ENCODE measurements at places on chromosomes 12 and 14.
A peak's percentile ranks its signal among the peaks of the same experiment; 100 is the strongest.

DNA sequence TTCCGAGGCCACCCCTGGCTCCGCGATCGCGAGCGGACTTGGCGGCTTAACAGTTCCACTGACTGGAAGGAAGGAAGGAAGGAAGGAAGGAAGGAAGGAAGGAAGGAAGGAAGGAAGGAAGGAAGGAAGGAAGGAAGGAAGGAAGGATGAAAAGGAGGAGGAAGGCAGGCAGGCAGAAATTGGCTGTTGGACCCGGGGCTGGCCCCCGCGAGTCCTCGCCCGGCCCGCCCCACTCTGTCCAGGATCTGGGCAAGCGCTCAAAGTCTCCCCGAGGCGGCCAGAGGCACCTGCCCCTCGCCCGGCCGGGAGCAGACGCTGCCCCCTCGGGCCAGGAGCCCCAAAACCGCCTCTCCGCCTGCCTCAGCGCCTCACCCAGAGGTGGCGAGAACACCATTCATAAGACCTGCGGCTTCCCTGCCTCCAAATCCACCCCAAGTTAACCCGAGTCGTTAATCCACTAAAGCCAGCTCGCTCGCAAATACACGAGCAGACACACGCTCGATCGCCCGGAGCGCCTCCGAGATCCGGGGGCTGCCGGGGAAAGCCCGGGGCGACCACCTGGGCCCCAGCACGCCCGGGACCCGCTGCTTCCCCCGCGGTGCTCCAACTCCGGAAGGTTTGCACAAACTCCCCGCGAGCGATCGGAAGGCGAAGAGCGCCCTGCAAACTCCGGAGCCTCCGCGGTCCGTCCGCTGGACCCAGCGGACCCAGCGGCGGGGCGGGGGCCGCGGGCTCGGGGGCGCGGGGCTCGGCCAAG is 844 bp downstream of the DPF3 start:
- peak; percentile 29 for DNase-seq

DNA sequence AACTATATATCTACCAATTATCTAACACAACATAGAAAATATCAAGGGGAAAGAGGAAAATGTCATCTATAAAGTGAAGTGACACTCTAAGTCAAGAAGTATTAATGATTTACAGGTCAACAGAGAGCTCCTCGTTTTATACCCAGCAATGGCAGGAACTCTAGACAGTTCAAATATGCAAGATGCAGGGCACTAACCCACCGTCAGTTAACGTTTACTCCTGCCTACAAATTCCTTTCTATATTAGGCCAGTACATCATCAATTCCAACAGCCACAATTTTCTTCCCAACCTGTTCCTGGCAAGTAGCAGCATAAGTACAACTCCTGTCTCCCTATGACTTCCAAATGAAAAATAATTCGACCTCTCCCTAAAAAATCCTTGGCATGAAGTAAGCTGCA is 9.0 kb upstream of the KANSL2 start:
- no peak for DNase-seq

GRCh38 chr12:130632642-130633041 is 83.5 kb downstream of the RIMBP2 start:
- no peak for DNase-seq

DNA sequence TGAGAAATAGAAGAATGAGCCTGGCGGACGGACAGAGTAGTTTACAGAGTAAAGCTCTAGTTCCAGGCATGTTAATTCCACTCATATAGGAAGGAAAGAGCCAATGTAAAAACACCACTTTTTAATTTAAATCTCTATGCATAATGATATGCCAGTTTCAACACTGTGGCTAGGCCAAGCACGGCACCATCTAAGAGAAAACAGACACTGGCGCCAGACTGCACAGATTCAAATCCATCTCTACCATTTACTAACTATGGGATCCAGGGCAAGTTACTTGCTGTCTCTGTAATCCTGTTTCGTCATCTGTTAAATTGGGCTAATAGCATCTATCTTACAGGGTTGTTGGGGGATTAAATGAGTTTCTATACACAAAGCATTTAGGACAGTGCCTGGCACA is 27.5 kb downstream of the RMST start:
- no peak for DNase-seq

GRCh38 chr14:21298358-21298757 is 18.5 kb downstream of the RPGRIP1 start:
- DNase-seq, result no peak

DNA sequence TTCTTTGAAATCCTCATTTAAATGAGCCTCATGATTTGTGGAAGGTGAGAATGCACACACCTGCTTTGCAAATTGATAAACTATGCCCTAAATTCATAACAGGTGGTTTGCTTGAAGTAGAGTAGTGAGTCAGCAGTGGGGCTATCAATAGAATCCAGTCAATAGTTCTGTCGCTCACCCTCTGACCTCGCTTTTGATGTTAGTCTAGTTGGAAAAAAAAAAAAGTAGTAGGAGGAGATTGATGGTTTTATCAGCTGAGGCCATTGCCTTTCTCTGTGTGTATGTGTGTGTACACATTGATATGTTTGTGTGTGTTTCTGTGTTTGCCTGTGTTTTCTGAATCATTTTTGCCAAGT is 267.3 kb downstream of the SNAPC1 start:
- DNase-seq, result no peak

DNA sequence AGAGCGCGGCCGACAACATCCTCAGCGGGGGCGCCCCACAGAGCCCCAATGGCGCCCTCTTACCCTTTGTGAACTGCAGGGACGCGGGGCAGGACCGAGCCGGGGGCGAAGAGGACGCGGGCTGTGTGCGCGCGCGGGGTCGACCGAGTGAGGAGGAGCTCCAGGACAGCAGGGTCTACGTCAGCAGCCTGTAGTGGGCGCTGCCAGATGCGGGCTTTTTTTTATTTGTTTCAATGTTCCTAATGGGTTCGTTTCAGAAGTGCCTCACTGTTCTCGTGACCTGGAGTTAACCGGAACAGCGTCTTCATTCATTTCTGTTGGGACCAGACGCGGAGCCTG is 103.8 kb upstream of the FKBP4 start:
- DNase-seq, result no peak

DNA sequence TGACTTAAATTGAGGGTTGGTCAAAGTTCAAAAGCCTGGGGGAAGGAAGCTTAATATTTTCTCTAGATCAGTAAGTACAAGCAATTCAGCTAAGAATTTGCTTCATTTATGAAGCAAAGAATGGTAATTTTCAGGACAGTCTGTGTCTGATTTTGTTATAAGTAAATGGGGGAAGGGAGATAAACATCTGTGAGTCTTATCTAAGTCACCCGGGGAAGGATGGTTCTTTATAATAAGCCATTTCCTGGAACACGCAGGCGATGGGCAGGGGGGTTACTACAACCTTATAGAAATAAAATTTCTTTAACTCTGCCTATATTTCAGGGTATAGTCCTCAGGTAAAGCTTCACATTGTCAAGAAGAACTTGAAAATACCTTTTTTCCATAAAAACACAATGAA is 42.9 kb downstream of the HELB start:
- DNase-seq, result no peak

DNA sequence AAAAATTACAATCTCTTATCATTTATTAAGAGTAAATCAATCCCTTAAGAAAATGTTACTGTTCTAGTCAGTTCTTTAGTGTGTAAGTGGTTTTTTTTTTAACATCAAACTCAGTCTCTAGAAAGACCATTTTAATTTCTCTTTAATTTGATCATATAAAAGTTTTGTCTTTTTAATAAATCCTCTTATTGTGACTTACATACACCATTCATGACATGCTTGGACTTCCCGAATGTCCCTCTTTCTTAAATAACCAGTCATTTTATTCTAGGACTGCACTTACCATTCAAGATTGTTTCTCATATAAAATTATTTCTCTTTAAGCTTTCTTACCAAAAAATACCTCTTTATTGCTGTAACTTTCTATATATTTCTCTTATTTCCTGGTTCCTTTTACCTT is 60.8 kb upstream of the EVL start:
- DNase-seq, result no peak

GRCh38 chr12:60093428-60093827 is 497.6 kb downstream of the SLC16A7 start:
- DNase-seq, result no peak

- no peak for DNase-seq
Measured at GRCh38 chr14:22384167-22384549, 204.9 kb downstream of the DAD1 start.

GRCh38 chr14:75905147-75905904 is 76.5 kb downstream of the TGFB3 start:
- DNase-seq, result no peak

DNA sequence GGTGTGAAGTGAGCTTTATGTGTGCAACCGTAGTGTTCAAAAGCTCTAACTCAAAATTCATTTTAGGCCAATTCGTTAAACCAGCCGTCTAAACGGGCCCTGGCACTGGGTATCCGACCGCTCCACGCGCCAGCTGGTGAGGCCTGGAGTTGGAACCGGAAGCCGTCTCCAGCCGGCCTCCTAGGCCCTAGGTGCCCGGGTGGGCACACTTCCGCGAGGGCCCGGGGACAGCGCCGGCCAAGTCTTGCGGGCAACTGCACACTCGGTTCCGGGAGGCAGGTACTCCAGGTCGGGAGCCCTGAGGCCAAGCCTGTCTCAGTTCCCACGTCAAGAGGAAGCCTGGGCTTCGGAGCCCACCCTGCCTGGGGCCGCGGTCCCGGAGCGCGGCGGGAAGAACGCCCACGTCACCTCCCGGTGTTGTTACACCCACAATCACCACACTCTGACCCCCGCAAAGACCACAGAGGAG is 16.2 kb downstream of the OTX2 start:
- DNase-seq, result no peak

GRCh38 chr14:58765843-58766242 is 128.1 kb downstream of the DACT1 start:
- DNase-seq, result no peak

DNA sequence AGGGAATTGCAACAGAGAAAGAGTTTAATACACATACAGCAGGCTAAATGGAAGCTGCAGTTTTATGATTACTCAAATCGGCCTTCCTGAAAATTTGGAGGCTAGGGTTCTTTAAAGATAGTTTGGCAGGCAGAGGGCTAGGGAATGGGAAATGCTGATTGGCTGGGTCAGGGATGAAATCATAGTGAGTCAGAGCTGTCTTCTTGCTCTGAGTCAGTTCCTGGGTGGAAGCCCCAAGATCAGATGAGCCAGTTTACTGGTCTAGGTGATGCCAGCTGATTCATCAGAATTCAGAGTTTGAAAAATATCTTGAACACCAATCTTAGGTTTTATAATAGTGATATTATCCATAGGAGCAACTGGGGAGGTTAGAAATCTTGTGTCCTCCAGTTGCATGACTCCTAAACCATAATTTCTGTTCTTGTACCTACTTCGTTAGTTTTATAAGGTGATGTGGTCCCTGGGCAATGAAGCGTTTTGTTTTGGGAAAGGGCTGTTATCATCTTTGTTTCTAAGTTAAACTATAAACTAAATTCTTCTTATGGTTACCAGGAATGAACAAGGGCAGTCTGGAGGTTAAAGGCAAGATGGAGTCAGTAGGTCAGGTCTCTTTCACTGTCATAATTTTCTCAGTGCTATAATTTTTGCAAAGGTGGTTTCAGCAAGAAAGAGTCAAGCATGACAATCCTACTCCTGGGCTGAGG is 257.8 kb upstream of the CCDC196 start:
- DNase-seq, result no peak

- no peak for DNase-seq
Measured at GRCh38 chr14:58707949-58708348, 70.2 kb downstream of the DACT1 start.

DNA sequence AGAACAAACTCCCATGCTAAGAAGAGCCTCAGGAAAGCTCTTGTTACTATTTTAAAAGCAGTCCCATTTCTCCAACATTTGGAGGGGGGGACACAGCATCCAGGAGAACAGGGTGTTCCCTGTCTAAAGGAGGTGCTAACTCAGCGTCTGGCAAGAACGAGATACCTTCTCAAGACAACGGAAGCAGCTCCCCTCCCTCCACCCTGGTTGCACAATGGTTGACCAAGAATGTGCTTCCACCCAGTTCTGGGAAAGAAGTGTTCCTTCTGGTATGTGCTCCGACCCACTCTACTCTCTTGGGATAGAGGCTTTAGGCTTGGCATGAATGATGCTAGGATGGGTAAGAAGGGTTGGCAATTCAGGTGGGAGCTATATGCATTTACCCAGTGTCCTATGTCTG is 1.5 kb upstream of the KRT6A start:
- peak; percentile 25 for DNase-seq

DNA sequence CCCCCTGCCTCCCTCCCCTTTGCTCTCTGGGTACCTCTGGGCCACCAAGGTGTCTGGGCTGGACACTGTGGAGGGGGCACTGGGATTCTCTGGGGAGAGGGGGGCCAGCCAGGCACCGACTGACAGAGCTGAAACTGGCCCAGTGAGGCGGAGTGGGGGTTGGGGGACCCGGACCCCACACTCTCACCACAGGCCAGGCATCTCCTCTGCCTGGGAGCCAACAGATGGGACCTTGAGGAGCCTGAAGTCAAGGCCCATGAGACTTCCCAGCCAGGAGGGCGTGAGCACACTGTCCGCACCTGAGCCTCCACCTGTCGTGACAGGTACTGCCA is 39.8 kb upstream of the PPP1R13B start:
- no peak for DNase-seq

GRCh38 chr12:5332551-5332950 is 99.4 kb upstream of the NTF3 start:
- DNase-seq, result no peak

- DNase-seq, result no peak
Measured at GRCh38 chr12:66620026-66620425, 58.9 kb downstream of the GRIP1 start.

DNA sequence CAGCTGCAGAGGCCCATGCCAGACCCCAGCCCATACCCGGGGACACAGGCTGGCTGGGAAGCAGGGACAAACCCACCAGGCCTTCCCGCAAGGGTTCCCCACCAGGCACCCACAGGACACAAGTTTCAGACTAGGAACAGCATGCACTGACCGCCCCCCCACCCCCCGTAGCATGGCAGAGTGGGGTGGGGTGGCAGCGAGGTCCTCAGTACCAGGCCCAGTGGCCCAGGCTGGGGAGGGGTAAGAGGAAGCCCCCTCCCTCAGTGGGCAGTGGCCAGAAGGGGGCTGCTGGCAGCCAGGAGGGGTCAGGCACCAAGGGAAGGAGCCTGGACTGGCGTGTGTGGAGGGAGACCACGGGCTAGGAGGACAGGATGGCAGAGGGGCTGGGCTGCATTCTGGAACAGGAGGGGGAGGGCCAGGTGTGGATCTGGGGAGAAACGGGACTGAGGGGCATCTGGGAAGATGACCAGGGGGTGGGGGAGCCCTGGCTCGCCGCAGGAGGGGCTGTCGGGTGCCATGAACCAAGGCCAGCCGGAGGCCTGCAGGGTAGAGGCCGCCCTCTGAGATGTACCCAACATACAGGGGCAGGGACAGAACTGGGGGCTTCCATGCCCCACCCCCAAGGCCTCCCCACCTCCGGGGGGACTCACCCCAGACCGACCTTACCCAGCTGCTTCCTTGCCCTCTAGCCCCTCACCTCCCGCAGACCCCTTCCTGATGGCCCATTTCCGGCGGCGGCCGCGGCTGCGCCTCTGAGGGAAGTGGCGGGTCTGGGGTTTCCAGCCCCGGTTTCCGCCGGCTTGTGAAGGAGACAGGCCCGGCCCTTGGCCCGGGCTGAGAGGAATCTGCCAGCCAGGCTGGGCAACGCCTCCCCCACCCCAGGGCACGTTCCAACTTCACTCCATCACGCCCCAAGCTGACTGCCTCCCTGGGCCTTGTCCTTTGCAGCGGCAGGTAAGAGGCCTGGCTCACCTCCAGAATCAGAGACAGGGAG is 5.6 kb upstream of the JAG2 start:
- no peak for DNase-seq

- DNase-seq, result no peak
Measured at GRCh38 chr12:94010307-94010706, 138.1 kb upstream of the PLXNC1 start.

Data from hepatic stellate cell (primary cell).